HS-5 (cell line): ENCODE measurements at places on chromosomes 13 and 19.

GRCh38 chr13:36915896-36916640 lies 4.0 kb downstream of the SMAD9 start:
- DNase-seq: no peak

- no peak for DNase-seq
Measured at GRCh38 chr19:46303691-46304397, 7.0 kb downstream of the HIF3A start.

DNA sequence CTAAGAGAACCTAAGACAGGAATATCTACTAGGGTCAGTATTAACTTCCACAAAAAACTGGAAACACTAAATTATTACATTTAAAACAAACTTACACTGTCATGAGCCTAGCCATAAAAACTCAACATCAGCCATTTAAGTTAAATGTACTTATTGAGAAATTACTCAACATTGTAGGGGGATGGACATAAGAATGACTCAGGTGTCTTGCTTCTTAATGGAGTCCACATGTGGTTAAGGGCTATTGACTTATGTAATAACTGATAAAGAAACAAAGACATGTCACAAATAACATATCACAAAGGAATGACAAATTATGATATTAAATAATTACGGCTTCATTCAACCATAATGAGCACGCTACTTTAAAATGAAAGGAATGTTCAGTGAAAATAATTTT lies 36.2 kb downstream of the CLDN10 start:
- no peak for DNase-seq

DNA sequence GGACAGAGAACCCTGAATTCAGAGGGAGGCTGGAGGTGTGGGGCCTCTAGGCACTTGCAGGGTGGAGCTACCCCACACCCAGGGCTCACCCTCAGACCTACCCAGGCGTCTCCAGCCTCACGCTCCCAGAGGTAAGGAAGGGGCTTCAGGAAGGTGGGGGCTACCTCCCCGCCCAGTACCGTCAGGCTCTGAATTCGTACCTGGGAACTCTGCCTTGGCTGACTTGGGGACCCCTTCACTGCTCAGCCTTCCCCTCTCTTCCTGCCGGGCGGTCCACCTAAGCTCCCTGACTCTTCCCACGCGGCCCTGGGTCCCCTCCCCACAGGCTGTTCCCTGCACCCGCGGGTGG lies 28.5 kb upstream of the PARP4 start:
- no peak for DNase-seq

- no peak for DNase-seq
Measured at GRCh38 chr13:26626271-26626670, 68.8 kb downstream of the WASF3 start.

DNA sequence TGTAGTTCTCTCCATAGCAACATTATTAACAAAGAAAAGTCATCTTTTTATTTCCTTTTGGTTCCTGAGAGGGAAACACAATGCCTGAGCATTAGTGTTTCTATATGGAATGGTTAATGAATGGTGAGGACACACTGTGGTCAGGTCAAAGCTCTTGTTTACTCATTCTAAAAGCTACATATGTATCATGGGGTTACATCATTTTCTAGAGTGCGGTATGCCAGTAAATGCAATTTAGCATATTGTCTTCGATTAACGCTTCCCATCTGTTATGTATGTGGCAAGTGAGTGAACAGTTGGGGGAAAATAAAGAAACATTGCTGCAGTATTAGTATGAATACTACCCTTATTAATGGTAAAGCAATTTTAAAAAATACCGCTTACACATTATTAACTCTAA lies 1152.2 kb upstream of the SPRY2 start:
- DNase-seq: no peak

DNA sequence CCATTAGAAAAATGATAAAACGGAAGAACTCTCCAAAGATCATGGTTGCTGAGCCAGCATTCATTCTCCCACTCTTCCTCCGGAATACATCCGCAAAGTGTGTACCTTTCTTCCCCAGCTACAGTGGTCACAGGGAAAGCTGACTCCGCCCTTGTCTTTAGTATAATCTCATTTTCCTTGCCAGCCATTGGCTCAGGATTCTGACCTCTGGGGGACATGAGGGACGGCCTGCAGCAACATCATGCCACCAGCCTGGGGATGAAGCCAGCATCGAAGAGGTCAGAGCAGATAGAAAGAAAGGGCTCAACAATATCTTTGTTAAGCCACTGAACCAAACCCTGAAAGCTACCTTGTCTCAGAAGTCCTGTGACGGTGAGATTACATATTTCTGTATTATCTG lies 46.3 kb upstream of the TPP2 start:
- DNase-seq: no peak

DNA sequence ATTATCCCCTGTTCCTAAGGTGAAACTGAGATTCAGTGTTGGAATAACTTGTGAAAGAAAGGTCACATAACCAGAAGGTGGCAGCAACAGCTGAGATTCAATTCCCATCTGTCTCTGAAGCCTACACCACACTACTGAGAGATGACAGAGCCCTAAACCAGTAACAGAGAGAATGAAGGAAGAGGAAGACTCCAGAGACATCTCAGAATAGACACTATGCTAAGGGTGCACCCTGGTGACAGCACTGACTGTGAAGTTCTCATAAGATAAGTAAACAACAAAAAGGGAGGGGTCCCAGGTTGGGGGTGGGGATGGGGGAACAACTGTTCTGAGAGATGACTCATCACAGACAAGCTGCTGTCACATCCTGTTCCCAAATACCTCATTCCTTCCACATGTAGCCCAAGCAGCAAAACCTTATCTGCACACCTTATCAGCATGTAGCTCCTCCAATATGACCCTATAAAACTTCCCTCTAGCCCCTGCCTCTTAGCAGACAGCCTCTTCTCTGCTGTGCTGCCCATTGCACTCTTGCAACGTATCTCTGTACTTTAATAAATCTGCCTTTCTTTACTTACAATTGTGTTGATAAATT lies 46.5 kb downstream of the UTP14C start:
- peak; percentile 20 for DNase-seq

DNA sequence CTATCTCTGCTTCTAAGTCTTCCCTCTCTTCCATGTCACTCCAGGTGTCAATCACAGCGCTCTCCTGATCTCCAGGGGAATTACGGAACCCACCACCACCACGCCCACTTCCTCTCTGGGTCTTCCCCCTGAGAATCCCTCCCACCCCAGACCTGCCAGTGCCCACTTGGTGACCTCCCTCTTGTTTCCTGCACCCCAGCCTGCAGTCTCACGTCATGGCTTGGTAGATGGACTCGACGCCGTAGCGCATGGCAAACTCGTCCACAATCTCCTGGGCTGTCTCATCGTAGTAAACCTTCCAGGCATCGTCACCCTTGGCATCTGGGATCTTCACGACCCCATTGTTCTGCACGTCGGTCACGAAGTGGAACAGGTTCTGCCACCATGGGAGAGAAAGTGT lies 47.0 kb downstream of the UNC13A start:
- no peak for DNase-seq

DNA sequence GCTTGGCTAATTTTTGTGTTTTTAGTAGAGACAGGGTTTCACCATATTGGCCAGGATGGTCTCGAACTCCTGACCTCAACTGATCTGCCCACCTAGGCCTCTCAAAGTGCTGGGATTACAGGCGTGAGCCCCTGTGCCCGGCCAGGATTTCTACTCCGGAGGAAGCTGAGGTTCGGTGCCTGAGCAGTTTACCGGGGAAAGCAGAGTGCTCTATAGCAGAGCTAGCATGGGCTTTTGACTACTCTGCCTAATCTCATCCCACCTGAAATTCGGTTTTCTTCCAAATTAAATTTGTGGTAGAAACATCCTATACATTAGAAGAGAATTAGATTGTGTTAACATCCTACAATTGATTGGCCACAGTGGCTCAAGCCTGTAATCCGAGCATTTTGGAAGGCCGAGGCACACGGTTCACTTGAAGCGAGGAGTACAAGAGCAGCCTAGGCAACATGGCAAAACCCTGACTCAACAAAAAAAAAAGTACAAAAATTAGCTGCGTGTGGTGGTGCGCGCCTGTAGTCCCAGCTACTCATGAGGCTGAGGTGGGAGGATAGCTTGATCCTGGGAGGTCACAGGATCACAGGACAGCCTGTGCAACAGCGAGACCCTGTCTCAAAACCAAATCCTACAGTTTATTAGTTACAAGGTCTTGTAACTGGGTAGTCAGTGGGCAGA lies 1.6 kb downstream of the RPL13A start:
- DNase-seq: no peak

DNA sequence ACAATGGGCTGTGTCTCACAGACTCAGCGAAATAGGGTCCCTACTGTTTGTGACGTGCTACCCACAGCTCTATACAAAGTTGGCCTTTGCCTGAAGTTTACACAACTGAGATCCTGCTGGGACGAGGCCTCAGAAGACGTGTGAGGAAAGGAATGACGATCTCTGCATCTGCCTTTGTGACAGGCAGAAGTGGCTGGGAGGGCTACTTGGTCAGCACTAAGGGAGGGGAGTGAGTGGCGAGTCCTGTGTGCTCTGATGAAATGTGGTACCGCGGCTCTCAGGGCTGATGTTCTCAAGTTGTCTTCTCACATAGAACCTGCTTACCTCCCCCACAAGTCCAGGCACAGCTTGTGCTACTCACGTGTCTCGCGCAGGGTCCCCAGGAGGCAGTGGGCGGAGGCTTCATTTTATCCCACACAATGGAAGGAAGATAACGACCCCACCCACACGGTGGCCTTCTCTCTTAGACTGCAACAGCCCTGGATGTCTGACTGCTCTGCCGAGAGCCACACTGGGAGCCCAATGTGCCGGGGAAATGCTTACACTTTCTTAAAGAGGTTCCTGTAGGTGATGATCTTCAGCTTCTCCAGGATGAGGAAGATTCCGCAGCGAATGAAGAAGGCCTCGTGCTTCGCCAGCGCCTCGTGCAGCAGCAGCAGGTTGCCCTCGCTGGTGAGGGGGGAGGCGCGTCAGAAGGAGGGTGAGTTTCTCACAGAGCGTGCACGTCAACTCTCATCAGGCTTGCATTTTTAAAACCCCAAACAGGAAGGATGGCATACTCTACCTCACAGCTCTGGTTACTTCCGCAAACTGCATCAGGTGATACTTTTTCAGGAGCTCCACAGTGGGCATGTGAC lies 21.2 kb downstream of the PROZ start:
- no peak for DNase-seq

DNA sequence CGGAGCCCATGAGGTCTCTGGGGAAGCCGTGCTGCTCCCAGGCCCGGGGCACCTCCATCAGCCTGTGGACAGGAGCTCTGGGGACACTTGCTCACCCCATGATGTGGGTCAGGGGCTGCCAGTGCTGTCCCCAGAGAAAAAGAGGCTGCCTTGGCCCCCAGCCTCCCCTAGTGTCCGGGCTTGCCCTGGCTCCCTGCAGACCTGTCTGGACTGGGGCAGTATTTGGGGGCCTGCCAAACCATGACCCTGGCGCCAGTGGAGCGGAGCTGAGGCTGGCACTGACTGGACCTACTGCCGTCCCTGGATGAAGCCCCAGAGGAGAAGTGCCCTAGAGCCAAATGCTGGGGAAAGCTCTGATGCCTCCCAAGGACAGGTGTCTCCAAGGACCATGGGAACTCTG lies 30.4 kb downstream of the ELAVL1 start:
- no peak for DNase-seq
